ENCODE measurements at places on chromosomes 3 and 15.

GRCh38 chr15:73237910-73238309 is 130.8 kb downstream of the HCN4 start:
- no peak for DNase-seq

DNA sequence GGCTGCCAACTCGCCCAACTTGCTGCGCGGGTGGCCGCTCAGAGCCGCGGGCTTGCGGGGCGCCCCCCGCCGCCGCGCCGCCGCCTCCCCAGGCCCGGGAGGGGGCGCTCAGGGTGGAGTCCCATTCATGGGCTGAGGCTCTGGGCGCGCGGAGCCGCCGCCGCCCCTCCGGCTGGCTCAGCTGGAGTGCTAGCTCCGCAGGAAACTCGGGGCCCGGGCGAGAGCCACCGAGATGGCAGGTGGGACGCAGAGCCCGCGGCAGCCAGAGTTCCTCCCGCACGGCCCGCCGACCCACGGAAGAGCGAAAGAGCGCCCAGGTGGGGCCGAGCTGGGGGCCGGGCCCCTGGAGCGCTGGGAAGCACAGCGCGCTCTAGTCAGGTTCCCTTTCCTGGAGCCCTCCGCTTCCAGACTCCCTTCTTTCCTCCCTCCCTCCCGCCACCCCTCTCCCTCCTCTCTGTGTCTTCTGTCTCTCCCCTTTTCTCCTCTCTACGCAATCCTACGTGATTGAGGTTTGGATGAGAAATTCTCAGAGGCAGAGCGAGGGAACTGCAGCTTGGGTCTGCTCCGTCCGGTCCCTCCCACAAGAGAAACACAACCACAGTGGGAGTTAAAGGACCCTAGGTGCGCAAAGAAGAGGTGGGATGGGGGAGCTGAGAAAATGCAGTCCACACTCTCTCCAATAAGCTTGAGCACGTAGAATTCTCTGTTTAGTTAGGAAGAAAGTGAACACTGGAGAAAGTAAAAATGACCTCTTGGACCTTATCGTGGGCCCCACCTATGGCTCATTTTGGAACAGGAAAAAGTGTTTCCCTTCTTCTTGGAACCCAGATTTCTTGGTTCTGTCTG is 317.3 kb downstream of the FGF12 start:
- no peak for DNase-seq

- no peak for DNase-seq
Measured at GRCh38 chr3:550471-550870, 353.9 kb downstream of the CHL1 start.

DNA sequence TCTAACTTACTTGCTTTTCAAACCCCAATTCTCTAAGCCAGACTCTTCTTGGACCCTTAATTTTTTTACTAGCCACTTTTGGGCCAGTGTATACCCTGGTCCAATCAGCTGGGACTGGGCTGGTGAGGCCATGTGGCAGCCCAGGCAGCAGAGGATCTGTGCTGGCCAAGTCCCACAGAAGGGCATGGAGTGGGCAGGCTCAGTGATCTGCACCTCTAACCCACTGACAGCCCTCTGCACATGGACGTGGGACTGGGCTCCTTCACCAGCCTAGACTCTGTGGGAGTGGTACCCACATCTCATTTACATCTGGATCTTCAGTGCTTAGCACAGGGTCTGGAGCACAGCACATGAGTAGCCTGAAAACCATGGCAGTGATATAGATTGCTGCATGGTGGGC is 56.1 kb upstream of the PRR23C start:
- DNase-seq, result no peak

GRCh38 chr3:139264375-139264774 is 79.4 kb upstream of the MRPS22 start:
- DNase-seq, result peak; percentile 17

GRCh38 chr3:111581403-111582119 is 13.6 kb downstream of the ZBED2 start:
- no peak for DNase-seq
